ENCODE measurements at places on chromosomes 1 and 21.

DNA sequence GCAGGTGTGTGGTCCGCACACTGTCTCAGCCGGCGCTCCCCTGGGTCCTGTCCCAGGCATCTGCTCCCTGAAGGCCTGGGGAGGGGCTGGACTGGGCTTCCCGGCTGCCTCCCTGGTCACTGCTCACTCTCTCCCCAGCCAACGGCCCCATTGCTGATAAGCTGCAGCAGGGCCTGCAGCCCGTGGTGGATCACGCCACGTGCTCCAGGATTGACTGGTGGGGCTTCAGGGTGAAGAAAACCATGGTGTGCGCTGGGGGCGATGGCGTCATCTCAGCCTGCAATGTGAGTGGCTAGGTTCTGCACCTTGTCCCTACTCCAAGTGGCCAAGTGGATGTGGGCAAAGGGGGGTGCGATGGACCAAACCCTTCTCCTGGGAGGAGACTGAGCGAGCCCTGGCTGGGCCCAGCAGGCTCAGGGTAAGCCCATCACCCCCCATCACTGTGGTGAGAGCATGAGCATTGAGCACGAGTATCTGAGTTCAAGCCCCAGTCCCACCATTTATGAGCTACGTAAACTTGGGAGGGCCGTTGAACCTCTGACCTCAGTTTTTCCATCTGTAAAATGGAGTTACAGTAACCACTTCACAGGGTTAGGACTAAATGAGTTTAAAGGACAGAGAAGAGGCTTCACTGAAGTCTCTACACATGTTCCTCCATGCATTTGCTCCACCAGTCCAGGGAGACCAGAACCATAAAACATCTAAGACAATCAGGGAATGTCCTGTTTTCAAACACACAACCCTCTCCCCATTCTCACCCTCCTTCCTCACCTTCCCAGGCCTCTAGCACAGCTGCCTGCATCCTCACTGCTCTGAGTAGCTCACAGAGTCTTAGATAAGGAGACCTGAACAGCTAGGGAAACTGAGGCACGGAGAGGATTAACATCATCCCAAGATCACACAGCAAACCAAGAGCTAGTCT lies 6.5 kb downstream of the CTRC start:
- DNase-seq, result no peak

GRCh38 chr1:93827633-93828366 lies 51.2 kb downstream of the DNTTIP2 start:
- DNase-seq, result no peak

DNA sequence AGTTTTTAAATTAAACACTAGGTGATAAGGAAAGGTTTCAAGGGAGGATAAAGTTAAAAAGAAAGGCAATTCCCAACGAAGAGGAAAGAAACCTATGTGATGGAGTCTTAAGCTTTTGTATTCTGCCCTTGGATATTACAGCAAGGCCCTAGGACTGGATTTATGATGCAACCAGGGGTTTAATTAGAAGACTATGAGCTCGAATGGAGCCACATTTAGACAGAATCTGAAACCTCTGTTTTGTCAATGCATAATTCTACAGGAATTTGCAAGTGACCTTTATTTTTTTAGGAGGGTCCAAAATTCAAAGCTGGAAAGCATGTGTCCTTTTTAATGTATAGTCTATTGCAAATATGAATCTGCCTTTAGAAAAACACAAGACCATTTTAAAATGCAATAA lies 37.9 kb downstream of the TGFB2 start:
- DNase-seq, result no peak

DNA sequence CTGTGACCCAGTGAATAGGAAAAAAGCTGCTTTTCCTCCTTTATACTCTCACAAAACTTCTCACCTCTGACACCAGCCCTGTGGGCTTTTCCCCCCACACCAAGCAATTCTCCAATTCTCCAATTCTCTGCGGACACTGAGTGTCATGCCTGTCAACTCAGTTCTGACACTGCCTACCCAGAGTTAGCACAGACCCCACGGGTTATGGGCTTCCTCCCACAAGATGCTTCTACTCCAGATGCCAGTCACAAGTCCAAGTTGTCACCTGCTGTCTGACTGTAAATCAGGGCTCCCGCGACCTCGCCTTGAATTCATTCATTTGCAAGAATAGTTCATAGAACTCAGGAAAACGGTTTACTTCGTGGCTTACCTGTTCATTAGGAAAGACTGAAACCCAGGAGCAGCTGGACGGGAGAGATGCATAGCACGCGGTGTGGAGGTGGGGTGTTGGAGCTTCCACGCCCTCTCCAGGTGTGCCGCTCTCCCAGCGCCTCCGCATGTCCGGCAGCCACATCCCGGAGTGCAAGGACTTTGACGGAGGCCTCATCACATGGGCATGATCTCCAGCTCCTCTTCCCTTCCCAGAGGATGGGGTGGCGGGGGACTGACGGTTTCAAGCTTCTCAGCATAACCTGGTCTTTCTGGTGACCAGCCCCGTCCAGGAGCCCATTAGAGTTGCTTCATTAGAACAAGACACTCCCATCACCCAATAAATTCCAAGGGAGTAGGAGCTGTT lies 154.7 kb downstream of the PGBD5 start:
- no peak for DNase-seq

GRCh38 chr1:27399251-27400025 lies 7.0 kb downstream of the GPR3 start:
- no peak for DNase-seq

DNA sequence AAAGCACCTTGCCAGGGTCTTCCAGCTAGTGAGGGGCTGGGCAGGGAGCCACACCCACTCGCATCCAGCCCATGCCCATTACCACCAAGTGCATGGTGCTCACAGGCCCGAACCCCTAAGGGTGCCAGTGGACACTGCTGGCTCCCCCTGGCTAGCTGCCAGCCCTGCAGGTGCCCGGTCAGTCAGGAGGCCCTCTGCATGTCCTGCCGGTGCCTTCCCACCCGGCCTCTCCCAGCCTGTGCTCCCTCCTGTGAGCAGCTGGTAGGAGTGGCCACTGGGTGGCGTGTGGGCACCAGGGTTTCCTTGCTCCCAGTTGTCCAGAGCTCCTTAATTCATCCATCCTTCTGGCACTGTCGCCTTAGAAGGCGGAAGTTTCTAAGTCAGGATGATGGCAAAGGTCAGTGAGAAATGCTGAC lies 33.4 kb downstream of the QSOX1 start:
- no peak for DNase-seq

GRCh38 chr1:45089711-45090110 lies 77.7 kb downstream of the UROD start:
- DNase-seq, result no peak

DNA sequence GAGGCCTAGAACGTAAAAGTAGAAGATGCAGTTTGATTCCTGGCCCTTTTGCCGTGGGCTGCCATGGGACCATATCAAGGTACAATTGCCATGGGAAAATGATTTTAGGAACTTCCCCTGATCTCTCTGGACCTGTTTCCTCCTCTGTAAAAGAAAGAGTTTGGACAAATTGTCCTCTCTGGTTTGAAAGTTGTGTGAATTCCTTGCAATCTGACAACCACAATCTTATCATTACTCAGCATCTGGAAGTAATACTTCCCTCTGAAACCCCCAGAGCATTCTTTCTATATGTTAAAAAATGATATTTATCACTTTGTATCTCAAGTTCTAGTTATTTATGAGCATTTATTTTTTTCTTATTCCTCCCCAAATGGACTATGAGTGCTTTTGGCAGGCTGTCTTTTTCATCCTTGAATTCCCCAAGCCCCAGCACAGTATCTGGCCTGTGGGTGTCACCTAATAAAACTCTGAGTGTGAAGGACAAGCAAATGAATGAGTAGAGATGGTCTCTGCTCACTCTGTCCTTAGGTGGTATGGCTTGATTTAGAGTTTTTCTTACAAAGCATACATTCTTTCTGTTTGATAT lies 181.1 kb downstream of the DYRK1A start:
- DNase-seq, result no peak

GRCh38 chr1:207172321-207172720 lies 68.3 kb downstream of the C4BPA start:
- DNase-seq, result no peak

DNA sequence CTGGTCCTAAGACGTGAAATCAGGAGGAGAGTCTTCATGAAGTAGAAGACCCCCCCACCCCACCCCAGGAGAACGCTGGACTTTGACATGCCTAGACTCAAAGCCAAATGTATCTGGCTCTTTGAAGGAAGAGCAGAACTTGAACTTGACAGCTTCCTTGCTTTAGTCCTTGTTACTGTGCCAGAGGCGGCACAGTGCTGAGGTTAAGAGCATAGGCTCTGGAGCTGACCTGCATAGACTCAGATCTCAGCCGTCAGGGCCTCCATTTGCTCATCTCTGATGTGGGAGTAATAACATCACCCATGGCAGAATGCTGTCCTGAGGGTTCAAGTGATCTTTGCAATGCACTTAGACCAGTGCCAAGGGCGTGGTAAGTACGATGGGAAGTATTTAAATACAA lies 39.0 kb downstream of the COL6A1 start:
- DNase-seq, result no peak

GRCh38 chr1:232704256-232704655 lies 74.3 kb upstream of the SIPA1L2 start:
- no peak for DNase-seq
